ENCODE measurements at places on chromosomes 12 and 14.

- DNase-seq, result no peak
Measured at GRCh38 chr12:69556383-69556782, 28.9 kb upstream of the CCT2 start.

- DNase-seq, result no peak
Measured at GRCh38 chr14:24197056-24197450, 1.8 kb upstream of the TM9SF1 start.

- no peak for DNase-seq
Measured at GRCh38 chr12:124772289-124773170, 91.1 kb downstream of the SCARB1 start.

DNA sequence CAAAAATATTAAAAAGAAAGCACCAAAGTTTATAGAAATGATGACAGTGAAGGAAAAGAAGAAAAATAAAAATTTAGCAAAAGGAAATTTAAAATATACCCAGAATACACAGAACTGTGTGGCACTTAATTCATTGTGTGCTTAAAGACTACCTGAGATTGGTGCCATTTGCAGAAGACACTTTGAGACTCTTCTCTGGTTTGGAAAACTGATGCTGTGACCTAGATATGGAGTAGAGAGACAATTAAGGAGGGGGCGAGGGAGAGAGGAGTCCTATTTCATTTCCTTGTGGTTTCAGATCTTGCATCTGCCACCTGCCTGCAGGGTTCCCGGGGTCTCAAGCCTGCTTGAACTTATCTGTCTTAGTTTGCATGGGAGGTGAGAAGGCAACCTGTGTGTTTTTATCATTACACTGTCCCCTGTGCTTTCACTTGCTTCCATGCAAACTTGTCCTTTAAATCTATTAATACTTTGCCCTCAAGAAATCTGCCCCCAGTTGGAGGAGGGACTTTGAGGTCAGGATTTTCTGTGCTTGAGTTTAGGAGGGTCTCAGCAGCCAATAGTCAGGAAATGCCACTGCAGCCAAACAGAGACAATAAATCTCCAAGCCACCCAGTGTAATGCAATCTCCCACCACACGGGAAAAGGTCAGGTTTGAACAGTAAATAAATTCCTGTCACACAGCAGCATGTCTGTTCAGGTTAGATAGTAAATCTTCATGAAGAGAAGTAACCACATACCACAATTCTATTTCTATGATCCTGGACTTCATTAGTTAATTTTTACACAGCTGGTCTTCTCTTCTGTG is 119.4 kb downstream of the CAND1 start:
- no peak for DNase-seq

DNA sequence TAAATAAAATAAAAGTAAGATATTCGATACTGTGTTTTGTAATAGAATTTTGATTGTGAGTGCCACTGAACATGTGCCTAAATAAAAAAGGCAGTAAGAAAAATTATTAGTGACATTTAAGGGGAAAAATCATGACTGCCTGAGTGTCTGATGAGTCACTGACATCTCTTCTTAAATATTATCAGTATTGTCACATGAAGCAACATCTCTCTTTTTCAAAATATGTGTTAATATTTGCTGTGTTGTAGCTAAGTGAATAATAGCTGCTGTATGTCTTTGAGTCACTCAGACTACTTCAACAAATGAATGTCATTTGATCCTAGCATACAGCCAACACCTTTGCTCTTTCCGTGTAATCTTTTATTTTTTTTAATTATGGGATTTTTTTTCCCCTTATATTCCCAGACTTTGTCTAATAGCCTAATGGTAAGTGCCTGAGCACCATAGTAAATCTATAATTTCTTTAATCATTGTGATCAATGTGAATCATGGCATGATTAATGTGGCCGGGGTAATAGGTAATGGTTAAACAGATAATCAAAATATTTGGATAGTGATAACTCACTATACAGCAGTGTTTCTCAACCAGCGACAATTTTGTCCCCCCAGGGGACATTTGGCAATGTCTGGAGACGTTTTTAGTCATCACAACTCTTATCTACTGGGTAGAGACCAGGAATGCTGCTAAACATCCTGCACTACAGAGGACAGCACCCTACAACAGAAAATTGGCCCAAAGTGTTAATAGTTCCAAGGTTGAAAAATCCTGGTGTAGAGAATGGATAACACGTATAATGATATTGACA is 11.7 kb upstream of the OTX2 start:
- no peak for DNase-seq
